Frontal cortex (tissue), 4 donors: ENCODE measurements at places on chromosomes 7 and 10. TPM values are rescaled to one million over a fixed set of nuclear protein-coding genes. Genes with fewer than 3 reads are reported as not detected.

DNA sequence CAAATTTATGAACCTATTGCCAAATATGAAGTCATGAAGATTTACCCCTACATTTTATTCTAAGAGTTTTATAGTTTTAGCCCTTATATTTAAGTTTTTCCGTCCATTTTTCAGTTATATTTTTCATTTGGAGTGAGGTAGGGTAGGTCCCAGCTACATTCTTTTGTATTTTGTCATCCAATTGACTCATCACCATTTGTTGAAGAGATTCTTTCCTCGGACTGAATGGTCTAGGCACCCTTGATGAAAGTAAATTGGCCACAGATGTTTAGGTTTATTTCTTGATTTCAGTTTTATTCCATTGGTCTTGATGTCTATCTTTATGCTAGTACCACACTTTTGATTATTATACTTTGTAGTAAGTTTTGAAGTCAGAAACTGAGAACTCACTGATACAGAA is 22.7 kb downstream of the CYP2C19 start:
- DNase-seq = no peak

DNA sequence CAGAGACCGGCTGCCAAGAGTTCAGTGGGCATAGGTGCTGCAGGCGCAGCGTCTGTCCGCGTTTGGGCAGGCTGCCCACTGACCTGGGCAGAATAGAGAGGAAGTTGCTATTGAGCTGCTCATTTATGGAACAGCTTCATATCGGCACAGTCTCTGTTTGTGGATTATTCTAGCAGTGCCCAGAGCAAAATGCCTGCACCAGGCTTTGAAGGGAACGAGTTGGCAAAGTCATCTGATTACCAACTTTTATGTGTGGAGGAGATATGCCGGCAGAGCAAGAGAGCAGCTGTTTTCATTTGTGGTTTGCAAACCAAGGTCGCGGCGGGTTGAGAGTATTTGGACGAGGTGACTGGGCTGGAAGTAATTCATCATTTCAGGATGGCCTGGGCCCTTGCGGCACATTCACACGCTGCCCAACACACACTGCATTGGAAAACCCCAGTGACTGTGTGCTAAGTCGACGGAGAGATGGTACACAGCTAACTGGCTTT is 228.5 kb downstream of the TCERG1L start:
- DNase-seq = no peak

- DNase-seq = no peak
Measured at GRCh38 chr10:53223851-53224250, 451.3 kb upstream of the MBL2 start.

DNA sequence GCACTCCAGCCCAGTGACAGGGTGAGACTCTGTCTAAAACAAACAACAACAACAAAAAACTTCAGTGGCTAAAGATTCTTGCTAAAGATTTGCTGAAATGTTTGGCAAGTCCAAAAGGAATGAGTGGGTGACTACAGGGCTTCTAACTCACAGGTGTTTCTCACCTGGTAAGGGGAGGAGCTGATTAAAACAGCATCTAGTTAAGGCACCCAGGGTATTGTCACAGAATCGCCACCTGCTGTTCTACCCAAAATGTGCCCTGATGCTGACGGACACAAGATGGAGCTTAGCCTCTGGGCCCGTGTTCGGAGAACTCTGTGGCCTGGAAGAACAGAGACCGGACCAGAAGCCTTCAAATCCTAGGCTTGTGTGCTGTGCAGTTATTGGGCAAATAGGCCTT is 336.0 kb upstream of the GALNT17 start:
- DNase-seq = no peak

GRCh38 chr7:81004098-81004497 is 85.2 kb upstream of the SEMA3C start:
- no peak for DNase-seq

- DNase-seq = no peak
Measured at GRCh38 chr7:100629117-100629716, 12.1 kb downstream of the TFR2 start.

The H2BK1 gene
- total RNA-seq = not detected

The DPYSL4 gene
- 43.6 TPM for total RNA-seq

The FANK1 gene
- 1.2 TPM for total RNA-seq

The TMEM236 gene
- under 0.01 TPM for total RNA-seq

The CCDC6 gene
- total RNA-seq = 29.8 TPM
